ENCODE measurements at places on chromosomes 4 and X. TPM values are rescaled to one million over a fixed set of nuclear protein-coding genes. Genes with fewer than 3 reads are reported as not detected.

The SLAIN2 gene
- total RNA-seq, result 46.3 TPM

The RIBC1 gene
- total RNA-seq, result 2.6 TPM

GRCh38 chr4:181008164-181008563 is 1235.0 kb upstream of the TENM3 start:
- no peak for DNase-seq

The MTNR1A gene
- total RNA-seq, result not detected

DNA sequence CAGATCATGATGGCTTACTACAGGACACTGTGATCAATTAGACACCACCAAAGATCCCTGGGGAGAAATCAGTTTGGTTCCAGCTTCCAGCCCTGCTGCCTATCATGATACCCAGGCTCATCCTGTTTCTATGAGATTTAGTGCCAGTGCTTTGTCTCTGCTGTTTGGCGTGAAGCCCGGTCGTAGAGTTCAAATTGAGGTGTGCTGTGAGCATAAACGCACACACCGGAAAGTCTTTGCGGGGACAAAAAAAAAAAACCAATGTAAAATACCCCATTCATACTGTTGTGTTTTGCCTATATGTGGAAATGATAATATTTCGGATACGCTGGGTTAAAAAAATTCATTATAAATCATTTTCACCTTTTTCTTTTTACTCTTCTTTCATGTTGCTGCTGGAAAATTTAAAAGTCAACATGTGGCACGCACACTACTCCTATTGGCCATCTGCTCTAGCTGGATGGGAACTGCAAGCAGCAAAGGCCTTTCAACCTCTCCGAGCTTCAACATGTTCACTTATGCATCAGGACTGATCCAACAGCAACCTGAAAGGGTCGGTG is 607 bp upstream of the DKC1 start:
- peak; percentile 51 for DNase-seq

DNA sequence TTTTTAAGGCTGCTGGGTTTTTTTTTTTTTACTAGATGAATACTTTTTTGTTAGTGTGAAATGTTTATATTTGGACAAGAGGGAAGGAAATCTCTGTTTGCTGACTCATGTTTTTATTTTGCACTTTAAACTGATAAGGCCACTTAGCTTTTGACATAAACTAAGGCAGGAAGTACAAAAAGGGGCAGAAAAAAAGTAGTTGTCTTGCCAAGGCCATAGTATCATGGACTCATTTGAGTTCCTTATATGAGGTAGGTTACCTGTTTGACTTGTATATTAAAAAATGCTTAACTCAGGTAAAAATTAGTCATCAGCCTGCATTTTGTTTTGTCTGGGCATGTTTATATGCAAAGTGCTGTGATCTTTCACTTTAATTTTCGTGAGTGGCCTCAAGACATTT is 26.0 kb downstream of the SMAD1 start:
- DNase-seq, result no peak

The INTU gene
- not detected for total RNA-seq

- no peak for DNase-seq
These were observed 2.2 kb downstream of the FUNDC2 start for GRCh38 chrX:155028877-155029291.

The TCEAL7 gene
- not detected for total RNA-seq

- no peak for DNase-seq
These were observed 146.8 kb upstream of the USP9X start for GRCh38 chrX:40938423-40938822.

GRCh38 chr4:99447079-99447478 is 11.9 kb upstream of the ADH7 start:
- DNase-seq, result no peak
